ENCODE measurements at places on chromosomes 1 and 21.

DNA sequence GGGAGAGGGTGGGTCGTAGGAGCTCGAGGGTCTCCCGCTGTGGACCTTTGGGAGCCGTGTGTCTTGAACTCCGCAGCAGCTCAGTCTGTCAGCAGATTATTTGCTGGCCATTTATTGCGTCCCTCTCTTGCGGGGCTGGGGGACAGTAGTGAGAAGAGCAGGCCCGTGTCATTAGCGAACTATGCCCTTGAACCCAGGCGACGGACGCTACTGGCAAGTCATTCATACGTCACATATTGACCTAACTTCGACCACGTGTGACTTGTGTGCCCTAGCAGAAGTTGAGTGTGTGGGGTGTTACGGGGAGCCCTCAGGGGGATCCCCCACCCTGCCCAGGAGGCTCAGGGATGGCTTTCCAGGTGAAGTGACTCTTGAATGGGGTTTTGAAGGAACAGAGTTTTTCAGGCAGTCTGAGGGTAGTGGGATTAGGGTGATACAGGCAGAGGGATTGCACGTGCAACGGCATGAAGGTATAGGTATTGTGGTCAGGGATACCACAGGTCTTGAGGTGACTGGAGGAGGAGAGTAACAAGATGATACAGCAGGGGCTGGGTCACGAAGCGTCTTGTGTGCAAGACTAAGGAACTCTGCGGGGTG is 13.0 kb downstream of the RCC1 start:
- no peak for DNase-seq

DNA sequence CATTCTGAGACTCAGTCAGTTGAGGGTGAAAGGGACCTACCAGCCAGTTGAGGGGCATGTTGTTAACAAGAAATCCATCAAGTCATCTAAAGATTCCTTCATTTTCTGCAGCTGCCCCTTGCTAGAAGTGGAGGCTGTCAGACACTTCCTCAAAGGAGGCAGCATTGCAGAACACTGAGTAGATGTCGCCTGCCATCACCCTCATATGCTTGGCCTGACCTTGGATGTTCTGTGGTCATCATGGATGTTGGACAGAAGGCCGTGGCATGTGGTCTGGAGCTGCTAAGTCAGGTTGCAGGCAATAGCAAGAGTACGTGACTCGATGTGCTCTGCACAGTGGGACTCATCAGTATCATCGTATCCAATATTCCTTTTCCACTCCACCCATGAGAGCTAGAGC is 70.6 kb downstream of the GATAD2B start:
- no peak for DNase-seq

- DNase-seq = no peak
Observed at GRCh38 chr1:242872521-242872920, 348.0 kb upstream of the PLD5 start.

DNA sequence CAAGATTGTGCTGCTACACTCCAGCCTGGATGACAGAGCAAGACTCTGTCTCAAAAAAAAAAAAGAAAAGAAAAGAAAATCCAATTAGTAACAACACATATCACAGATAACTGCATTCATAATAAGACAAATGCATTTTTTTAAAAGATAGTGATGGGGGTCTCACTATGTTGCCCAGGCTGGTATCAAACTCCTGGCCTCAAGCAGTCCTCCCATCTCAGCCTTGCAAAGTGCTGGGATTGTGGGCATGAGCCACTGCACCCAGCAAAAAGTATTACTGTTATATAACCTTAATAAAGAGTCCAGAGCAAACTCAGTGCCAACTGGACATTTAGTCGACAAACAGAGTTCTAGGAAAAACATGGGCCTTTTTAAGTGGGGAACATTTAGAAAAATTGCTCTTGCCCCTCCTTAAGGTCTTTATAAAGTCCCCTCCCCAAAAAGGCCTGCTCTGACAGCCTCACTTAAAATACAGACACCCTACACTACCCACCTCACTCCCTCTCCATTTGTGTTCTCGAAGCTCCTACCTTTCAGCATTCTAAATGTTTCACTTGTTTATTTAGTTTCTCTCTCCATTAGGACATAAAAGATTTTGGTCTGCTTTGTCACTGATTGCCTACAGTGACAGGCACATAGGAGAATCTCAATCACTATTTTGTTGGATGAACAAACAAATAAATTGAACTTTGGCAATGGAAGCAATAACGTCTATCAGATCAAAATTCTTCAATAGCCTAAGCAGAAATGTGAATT is 7.5 kb downstream of the ABCB10 start:
- DNase-seq = no peak

- DNase-seq = peak; percentile 57
Observed at GRCh38 chr1:44031252-44032169, at the start of gene SLC6A9. Gene SLC6A9 (minus strand): TSS chr1:44031462. CDS start chr1:44024277, 7,185 bp downstream.

DNA sequence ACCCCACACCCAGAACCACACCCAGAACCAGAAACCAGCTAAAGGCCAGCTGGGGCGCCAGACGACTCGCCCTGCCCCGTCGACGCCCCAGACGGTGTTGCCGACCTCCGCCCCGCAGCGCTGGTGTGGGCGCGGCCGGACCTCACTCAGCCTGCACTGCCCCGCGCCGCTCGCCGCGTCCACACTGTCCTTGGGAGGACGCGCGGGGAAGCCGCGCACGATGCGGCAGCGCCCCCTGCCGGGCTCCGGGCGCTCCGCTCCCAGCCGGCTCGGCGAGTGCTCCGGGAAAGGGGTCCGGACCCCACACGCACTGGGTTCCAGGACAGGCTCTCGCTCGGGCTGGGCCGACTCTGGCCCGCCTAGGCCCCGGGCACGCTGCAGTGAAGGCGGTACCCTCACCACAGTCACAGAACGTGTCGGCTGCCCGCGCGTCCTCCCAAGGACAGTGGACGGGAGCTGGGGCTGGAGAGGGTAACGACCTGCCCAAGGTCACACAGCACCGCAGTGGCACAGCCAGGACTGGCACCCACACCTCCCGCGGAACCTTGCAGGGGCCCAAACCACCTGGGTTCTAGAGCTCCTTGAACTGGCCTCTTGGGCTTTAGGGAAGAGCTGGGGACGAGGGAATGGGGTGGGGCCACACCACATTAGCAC is 90.2 kb downstream of the DMRTA2 start:
- DNase-seq = no peak

All from stimulated activated CD4-positive, alpha-beta T cell treated with anti-CD3 and anti-CD28 coated beads, Interleukin-4, amount 100 ng/mL, for 4 hours (primary cell).